ENCODE measurements at places on chromosomes 13 and 19.

DNA sequence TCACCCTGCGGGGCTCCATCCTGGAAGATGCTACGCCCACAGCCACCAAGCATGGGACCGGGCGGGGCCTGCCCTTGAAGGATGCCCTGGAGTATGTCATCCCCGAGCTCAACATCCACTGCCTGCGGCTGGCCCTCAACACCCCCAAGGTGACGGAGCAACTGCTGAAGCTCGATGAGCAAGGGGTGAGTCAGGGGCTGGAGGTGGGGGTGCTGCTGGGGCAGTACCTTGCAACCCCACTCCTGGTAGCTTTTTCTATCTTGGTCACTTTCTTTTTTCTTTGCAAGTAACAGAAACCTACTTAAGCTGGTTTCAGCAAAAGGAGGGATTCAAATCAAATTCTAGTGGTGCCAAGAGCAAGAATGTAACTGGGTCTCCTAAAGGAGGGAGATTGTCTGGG, 124.1 kb downstream of the DPF1 start:
- DNase-seq: no peak

DNA sequence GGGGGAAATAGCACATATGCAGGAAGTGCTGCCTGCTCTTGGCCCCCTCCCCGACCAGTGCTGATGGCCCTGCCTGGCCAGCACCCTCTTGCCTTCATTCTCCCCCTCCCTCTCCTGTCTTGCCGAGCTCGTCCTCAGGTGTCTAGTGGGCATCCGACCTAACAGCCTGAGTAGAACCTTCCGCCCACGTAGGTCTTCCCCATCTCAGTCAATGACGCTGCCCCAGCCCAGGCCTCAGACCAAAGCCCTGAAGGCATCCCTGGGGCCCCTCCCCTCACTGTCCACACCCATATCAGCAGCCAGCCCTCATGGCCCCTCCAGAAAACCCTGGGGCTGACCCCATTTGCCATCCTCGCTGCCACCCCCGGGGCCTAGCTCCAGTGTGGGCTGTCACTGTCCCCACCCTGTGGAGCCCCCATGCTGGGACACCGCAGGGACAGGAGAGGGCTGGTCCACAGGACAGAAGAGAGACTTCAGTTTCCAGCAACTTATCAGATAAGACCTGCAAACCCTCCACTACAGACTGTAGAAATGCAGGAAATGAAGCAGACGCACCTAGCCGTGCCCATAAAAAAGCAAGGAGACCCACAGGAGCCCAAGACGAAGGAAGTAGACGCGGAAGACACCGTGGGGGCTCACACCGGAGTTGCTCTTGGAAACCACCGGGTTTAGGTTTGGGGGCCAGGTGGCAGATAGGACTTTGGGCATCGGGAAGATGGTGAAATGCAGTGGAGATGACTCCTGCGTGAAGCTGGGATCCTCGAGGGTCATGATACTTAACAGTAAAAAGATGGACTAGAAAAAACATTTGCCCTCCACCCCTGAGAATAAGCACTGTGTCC, 38.3 kb downstream of the AP1M1 start:
- DNase-seq: no peak

DNA sequence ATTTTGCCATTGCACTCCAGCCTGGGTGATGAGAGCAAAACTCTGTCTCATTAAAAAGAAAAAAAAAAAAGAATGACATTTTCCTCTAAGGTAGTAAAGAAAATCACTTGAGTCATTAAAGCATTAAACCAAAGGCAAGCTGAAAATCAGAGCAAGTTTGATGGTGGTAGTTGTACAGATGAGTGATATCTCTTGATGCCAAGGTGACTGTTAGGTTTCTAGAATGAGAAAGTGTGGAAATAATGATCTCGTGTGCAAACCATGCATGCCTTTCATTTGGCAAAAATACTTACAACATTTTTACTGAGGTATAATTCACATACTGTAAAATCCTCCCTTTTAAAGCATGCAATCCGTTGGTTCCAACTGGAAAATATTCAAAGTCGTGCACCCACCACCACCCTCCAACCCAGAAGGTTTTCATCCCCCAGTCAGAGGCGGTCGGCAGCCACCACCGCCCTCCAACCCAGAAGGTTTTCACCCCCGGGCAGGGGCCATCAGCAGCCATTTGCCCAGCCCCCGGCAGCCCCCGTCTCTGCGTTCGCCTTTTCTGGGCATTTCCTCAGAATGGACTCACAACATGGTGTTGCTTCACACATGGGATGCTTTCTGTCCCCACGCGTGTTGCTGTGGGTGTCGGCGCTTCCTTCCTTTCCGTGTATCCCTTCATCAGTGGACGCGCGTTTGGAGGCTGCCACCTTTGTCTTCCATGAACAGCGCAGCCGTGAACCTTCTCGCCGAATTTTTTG, 90.2 kb downstream of the ATP11A start:
- no peak for DNase-seq

DNA sequence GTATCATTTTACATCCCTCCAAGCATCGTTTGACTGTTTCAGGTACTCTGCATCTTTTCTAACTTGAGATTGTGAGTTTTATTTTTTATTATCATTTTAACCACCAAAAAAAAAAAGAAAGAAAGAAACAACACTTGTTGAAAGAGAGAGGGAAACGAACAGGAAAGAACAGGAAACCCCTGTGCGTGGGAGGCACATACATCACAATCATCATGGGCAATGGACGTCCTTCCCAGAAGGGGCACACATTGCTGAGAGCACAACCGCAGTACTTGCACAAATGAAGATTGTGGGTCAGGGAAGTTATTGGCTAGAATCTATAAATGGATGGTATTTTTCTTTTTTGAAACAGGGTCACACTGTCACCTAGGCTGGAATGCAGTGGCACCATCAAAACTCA, 1.7 kb downstream of the CLC start:
- DNase-seq: no peak

Measured in HFF-Myc (cell line).